ENCODE measurements at places on chromosomes 2 and 18.

DNA sequence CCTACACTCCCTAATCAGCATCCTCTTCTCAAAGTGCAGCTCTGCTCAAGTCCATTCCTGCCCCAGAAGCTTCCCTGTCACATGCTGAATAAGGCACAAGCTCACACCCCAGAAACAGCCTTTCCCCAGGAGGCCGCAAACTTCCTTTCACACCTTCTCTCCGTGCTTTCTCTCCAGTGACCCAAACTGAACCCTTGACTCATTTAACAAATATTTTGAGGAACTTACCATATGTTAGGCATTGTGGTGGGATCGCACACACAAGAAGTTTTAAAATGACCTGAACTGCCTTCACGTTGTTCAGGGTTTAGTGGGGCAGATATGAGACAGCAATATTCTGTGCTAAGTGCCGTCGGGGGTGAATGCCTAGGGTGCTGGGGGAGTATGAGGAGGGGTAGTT, 161.3 kb downstream of the INSIG2 start:
- no peaks in the 10 kb centered on the region for H3K36me3 ChIP-seq
- peak overlapping the region; percentile 74 for H3K27ac ChIP-seq
- H3K4me1 ChIP-seq = peaks cover 23% of the 10 kb centered on the region
- H3K27me3 ChIP-seq = no peaks in the 10 kb centered on the region
- DNase-seq = no peak
- H3K4me3 ChIP-seq = no peak overlapping the region

DNA sequence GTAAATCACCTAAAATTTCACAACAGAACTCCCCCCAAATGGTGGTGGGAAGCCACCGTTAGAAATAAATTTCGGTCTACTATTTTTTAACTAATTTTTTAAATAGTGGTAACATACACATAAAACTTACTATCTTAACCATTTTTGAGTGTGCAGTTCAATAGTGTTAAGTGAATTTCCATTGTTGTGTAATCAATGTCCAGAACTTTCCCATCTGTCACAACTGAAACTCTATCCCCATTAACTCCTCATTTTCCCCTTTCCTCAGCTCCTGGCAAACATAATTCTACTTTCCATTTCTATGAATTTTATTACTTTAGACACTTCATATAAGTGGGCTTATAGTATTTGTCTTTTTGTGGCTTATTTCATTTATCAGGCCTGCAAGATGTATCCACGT, 34.1 kb upstream of the HNMT start:
- no peaks in the 10 kb centered on the region for H3K36me3 ChIP-seq
- no peak overlapping the region for H3K27ac ChIP-seq
- H3K4me3 ChIP-seq = no peak overlapping the region
- DNase-seq = no peak
- peaks cover 9% of the 10 kb centered on the region for H3K4me1 ChIP-seq

DNA sequence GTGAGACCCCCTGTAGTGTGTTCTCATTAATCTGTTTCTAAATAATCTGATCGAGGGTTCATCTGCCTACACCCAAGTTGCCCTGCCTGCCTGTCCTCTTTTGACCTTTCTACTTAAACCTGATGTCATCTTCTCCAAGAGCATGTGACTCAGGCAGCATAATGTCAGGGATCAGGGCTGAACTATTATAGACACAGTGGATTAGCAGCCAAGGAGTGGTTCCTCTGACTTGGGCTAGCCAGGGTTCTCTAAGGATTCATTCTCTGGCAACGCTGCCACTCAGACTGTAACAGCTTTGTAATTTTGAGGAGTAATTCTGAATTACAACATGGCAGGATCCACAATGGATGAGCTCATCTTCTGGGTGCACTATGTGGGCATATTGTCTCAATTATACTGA, 124.0 kb downstream of the MDH1 start:
- no peaks in the 10 kb centered on the region for H3K36me3 ChIP-seq
- no peak for DNase-seq
- H3K4me3 ChIP-seq = no peak overlapping the region
- no peak overlapping the region for H3K27ac ChIP-seq
- no peaks in the 10 kb centered on the region for H3K4me1 ChIP-seq
- H3K27me3 ChIP-seq = no peaks in the 10 kb centered on the region

GRCh38 chr2:158779621-158780020, 15.5 kb upstream of the DAPL1 start:
- H3K4me1 ChIP-seq = peaks cover 7% of the 10 kb centered on the region
- DNase-seq = no peak
- no peak overlapping the region for H3K4me3 ChIP-seq
- no peak overlapping the region for H3K27ac ChIP-seq

DNA sequence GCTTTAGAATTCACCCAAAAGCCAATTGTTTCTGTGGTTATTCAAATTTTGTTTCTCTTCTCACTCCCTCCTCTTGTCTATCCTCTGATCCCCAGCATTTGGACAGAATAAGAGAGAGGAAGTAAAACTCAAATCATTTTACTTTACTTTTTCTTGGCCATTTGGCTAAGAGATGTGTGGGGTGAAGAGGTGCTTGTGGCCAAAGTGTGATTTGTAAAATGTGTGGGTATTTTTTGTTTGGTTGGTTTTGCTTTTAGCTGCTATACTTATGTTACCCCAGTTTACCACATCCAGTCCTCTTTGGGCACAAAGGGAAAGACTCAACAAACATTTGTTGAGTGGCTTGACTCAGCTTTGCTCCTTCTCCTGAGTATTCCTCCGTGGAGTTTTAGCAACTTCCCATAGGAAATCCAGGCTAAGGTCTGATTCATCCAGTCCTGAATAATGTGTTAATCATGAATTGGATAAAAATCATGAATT, 109.1 kb upstream of the CYP1B1 start:
- H3K27me3 ChIP-seq = no peaks in the 10 kb centered on the region
- no peaks in the 10 kb centered on the region for H3K36me3 ChIP-seq
- no peaks in the 10 kb centered on the region for H3K4me1 ChIP-seq

- DNase-seq = no peak
- H3K4me3 ChIP-seq = no peak overlapping the region
- H3K27ac ChIP-seq = no peak overlapping the region
- no peaks in the 10 kb centered on the region for H3K36me3 ChIP-seq
- H3K4me1 ChIP-seq = no peaks in the 10 kb centered on the region
These were observed 320.0 kb upstream of the TNP1 start for GRCh38 chr2:217179854-217180253.

- H3K4me1 ChIP-seq = no peaks in the 10 kb centered on the region
- no peaks in the 10 kb centered on the region for H3K27me3 ChIP-seq
- H3K36me3 ChIP-seq = peaks cover 55% of the 10 kb centered on the region
- H3K4me3 ChIP-seq = no peak overlapping the region
- H3K27ac ChIP-seq = no peak overlapping the region
- no peak for DNase-seq
These were observed 5.3 kb downstream of the KLF11 start for GRCh38 chr2:10048501-10049171.

GRCh38 chr2:25304321-25304720, 37.4 kb downstream of the DNMT3A start:
- no peaks in the 10 kb centered on the region for H3K27me3 ChIP-seq
- DNase-seq = no peak
- H3K4me3 ChIP-seq = no peak overlapping the region
- H3K27ac ChIP-seq = no peak overlapping the region

GRCh38 chr18:59814891-59815290, 84.9 kb upstream of the PMAIP1 start:
- H3K4me3 ChIP-seq = no peak overlapping the region
- H3K36me3 ChIP-seq = no peaks in the 10 kb centered on the region
- H3K27me3 ChIP-seq = no peaks in the 10 kb centered on the region
- DNase-seq = no peak
- no peaks in the 10 kb centered on the region for H3K4me1 ChIP-seq
- H3K27ac ChIP-seq = no peak overlapping the region

DNA sequence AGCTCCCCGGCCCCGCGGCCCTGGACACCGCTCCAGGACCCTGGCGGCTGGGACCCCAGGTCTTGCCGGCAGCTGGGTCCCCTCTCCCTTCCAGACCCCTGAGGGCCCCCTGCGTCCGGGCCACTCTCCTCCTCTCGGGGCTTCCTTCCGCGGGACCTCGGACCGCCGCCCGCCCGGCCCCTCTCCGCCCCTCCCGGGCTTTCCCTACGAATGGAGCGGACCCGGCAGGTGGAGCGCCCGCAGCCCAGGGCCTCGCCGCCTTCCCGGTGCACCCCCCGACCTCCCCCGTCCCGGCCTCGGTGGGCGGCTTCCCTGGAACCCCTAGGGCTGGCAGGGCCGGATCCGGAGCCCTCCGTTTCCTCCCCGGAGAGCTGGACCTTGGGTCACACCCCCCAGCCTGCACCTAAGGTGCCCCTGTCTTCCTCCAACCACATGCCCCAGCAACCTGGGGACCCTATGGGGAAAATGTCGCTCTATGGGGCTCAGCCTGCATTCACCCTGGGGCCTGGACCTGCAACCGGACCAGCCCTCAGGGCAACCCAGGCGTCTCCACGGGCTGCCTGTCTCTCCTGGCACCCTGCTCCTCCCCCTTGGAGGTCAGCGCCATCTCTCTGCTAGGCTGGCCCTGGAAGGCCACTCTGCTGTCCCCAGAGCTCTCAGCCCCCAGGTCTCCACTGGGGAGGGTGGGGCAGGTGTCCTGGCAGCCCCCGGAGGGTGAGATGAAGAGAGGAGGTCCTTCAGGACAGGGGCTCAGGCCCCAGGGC, 730 bp downstream of the B3GNT7 start:
- H3K36me3 ChIP-seq = no peaks in the 10 kb centered on the region
- no peak overlapping the region for H3K27ac ChIP-seq
- DNase-seq = no peak
- H3K4me3 ChIP-seq = peak overlapping the region; percentile 33

DNA sequence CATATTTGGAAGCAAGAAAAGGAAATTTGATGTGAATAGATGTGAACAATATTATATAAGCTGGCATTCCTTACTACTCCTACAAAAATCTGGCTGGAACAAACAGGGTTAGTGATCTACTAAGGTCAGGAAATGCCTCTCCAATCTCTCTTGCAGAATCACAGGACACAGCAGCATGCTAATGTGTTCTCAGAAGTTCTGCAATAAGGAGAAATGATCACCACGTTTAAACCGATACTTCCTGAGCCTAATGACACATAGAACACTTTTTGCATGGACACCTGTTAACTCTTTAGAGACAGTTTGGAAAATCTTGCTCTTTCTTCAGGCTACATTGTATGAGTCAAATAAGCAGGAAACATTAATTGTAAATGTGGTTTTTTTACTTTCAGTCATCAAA, 89.6 kb upstream of the MAP3K20 start:
- H3K27me3 ChIP-seq = no peaks in the 10 kb centered on the region
- H3K27ac ChIP-seq = peak overlapping the region; percentile 60
- H3K4me1 ChIP-seq = peaks cover 14% of the 10 kb centered on the region
- no peak overlapping the region for H3K4me3 ChIP-seq
- DNase-seq = no peak

DNA sequence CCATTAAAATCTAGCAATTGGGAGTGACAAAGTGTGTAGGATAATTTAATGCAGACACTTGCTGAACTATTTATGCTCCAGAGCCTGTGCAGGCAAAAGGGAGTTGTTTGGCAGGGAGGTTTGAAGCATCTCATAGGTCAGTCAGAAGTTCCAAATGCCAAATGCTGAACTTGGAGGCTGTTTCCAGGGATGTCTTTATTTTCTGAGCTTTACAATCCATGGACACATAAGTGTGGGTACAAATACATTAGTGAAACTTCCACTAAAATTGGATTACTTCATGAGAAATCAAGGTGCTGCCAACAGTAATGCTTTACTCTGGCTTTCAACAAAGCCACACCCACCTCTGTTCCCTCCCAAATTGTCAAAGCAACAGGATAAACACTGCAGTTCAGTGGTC, 422.1 kb upstream of the SETBP1 start:
- no peaks in the 10 kb centered on the region for H3K36me3 ChIP-seq
- no peak for DNase-seq
- no peaks in the 10 kb centered on the region for H3K27me3 ChIP-seq
- H3K4me1 ChIP-seq = no peaks in the 10 kb centered on the region
- no peak overlapping the region for H3K4me3 ChIP-seq
- no peak overlapping the region for H3K27ac ChIP-seq

GRCh38 chr2:62570861-62571698, 65.1 kb upstream of the TMEM17 start:
- no peaks in the 10 kb centered on the region for H3K4me1 ChIP-seq
- no peak overlapping the region for H3K27ac ChIP-seq
- H3K4me3 ChIP-seq = no peak overlapping the region
- no peak for DNase-seq
- no peaks in the 10 kb centered on the region for H3K36me3 ChIP-seq
- no peaks in the 10 kb centered on the region for H3K27me3 ChIP-seq

- H3K4me3 ChIP-seq = no peak overlapping the region
- H3K27ac ChIP-seq = no peak overlapping the region
- H3K4me1 ChIP-seq = no peaks in the 10 kb centered on the region
- H3K36me3 ChIP-seq = no peaks in the 10 kb centered on the region
- DNase-seq = no peak
These were observed 216.1 kb downstream of the ETAA1 start for GRCh38 chr2:67613227-67613626.

- H3K36me3 ChIP-seq = no peaks in the 10 kb centered on the region
- no peaks in the 10 kb centered on the region for H3K27me3 ChIP-seq
- no peak overlapping the region for H3K4me3 ChIP-seq
- no peak overlapping the region for H3K27ac ChIP-seq
These were observed 69.1 kb downstream of the PHLPP1 start for GRCh38 chr18:62784338-62784965.

GRCh38 chr2:149526689-149527088, 60.9 kb downstream of the MMADHC start:
- no peaks in the 10 kb centered on the region for H3K4me1 ChIP-seq
- H3K27ac ChIP-seq = no peak overlapping the region
- DNase-seq = no peak
- no peaks in the 10 kb centered on the region for H3K36me3 ChIP-seq

GRCh38 chr2:218360453-218360852, 3.8 kb downstream of the CATIP start:
- no peaks in the 10 kb centered on the region for H3K36me3 ChIP-seq
- no peak overlapping the region for H3K4me3 ChIP-seq
- no peak for DNase-seq
- H3K27ac ChIP-seq = no peak overlapping the region
- no peaks in the 10 kb centered on the region for H3K27me3 ChIP-seq
